Hematopoietic multipotent progenitor cell (in vitro differentiated cells): ENCODE measurements at places on chromosomes 16 and 17.
A peak's percentile ranks its signal among the peaks of the same experiment; 100 is the strongest.

DNA sequence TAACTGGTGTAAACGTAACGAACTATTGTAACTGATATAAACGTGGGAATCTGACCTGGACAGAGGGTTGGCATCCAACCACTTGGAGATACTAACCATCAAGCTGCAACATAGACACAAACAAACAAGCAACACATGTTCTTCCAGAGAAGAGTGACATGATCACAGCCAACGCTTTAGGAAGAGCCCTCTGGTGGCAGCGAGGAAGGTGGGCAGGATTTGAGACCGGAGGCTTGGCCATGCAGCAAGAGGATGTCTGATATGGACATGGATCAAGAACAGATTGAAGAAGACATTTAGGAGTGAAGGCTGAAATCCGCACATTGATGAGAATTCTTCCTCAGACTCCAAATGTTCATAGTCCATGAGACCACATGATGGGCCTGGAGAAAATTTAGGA lies 40.3 kb upstream of the TNRC6A start:
- DNase-seq, result no peak

DNA sequence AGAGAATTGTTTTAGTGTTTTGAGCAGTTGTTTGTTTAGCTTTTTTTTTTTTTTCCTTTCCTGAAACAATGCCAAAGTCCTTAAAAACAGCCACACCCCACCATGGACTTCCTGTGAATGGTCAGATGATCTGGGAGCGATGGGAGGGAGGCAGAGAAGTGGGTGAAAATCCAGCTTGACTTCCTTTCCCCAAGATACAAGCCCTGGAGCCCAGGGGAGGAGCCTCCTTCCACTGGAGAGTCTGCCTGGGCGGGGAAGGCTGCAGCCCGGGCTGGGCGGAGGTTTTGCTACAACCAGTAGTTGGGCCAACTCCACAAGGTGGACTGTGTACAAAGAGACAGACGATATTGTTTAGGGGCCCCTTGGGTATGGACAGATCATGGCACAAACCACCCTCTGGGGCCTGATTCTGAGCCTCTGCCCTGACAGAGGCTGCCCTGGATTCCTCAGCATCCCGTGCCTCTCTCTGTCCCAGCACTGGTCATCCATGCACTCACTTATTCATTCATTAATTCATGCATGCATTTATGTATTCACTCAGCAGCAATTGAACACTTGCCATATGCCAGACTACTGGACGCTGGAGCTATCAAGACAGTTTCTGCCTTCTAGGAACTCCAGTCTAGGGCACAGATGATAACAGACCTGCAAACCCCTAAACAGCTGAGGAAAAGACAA lies 29.8 kb downstream of the WSB1 start:
- DNase-seq, result no peak

- DNase-seq, result no peak
These were observed 540 bp downstream of the PPP4C start for GRCh38 chr16:30076276-30076791.

GRCh38 chr17:67557921-67558320 lies 159.8 kb upstream of the NOL11 start:
- DNase-seq, result no peak

GRCh38 chr17:63138713-63139112 lies 172.7 kb downstream of the TANC2 start:
- no peak for DNase-seq

DNA sequence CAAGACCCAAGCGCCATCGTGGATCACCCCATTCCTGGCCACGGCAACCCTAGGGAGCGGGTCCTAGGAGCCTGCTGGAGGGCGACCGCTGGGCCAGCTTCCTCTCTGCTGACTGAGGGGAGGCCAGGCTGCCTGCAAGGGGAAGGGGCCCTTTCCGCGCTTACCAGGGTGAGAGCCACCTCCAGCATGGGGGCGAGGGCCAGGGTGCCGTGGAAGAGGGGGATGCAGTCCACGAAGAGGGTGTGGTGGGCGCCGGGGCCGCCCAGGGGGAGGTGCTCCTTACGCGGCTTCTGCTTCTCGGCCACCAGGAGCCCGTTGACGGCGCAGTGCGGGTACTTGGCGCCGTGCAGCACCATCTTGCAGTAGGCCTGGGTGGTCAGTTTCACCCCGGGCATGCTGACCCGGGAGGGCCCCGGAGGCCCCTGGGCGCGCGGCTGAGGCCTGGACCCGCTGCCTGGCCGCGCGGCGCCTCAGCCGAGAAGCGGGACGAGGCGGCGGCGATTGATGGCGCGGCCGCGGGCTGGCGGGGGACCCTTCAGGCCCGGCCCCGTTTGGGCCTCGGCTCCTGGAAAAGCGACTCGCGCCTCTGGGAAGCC lies 345 bp downstream of the EMC8 start:
- peak; percentile 46 for DNase-seq

GRCh38 chr17:79916991-79917901 lies 78.0 kb upstream of the CBX4 start:
- no peak for DNase-seq

GRCh38 chr16:17409894-17410293 lies 60.9 kb downstream of the XYLT1 start:
- no peak for DNase-seq

GRCh38 chr16:28267356-28267755 lies 25.0 kb upstream of the SBK1 start:
- no peak for DNase-seq

DNA sequence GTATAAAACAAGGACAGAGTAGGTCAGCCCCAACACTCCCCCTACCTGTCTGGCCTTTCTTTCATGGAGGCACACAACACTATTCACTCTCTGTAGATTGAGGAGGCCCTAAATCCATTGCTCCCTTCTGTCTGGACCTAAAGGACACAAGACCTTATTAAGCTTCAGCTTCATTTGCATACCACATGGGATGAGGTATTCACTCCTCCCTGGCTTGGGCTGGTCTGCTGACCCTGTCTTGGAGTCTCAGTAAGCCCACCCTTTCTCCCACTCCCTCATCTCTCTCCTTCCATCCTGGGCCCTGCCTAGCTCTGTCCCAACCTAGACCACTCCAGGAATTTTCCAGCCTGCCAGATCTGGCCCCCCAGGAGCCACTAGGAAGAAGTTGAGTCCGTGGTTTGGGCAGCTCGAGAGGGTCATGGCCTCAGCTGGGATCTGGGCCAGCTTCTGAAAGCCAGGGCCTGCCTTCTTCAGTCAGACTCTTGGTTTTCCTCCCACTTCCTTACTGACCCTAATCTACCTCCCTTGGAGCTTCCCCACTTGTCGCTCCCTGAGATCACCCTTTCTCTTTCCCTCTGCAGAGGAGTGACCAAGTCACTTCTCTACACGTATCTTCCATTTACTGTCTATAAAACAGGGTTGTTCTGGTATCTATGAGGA lies 6.5 kb upstream of the LLGL1 start:
- no peak for DNase-seq

DNA sequence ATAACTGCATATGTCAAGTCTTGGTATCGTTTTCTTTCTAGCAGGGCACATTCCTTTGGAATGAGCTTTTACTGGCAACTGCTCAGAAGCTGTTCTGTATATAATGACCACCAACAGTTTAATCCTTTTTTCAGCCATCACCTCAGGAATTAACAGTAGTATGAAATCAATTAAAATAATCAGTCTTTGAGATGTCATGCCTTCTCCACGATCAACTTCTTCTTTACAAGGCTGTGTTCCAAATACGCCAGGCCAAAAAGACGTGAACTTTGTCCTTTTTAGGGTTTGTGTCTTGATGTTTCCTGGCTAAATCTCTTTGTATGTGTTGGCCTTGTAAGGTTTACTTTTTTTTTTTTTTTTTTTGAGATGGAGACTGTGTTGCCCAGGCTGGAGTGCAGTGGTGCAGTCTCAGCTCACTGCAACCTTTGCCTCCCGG lies 54.9 kb downstream of the ABCC1 start:
- no peak for DNase-seq

DNA sequence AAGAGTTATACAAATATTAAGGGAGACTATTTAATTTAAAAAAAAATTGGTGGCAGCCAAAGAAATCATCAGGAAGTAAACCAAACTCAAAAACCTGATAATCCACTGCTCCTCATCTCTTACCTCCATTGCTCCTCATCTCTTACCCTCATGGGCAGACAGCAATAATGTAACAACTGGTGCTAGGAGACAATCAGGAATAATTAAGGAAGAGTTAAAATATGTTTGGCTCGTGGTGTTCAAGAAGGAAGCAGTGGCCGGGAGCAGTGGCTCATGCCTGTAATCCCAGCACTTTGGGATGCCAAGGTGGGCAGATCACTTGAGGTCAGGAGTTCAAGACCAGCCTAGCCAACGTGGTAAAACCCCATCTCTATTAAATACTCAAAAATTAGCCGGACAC lies 18.1 kb downstream of the ERN1 start:
- no peak for DNase-seq

- DNase-seq, result peak; percentile 71
These were observed 143.8 kb upstream of the CRHR1 start for GRCh38 chr17:45640141-45640850.

GRCh38 chr17:75854101-75854748 lies 910 bp downstream of the WBP2 start:
- no peak for DNase-seq

GRCh38 chr17:74960570-74961342 lies 11.8 kb downstream of the HID1 start:
- DNase-seq, result peak; percentile 73

DNA sequence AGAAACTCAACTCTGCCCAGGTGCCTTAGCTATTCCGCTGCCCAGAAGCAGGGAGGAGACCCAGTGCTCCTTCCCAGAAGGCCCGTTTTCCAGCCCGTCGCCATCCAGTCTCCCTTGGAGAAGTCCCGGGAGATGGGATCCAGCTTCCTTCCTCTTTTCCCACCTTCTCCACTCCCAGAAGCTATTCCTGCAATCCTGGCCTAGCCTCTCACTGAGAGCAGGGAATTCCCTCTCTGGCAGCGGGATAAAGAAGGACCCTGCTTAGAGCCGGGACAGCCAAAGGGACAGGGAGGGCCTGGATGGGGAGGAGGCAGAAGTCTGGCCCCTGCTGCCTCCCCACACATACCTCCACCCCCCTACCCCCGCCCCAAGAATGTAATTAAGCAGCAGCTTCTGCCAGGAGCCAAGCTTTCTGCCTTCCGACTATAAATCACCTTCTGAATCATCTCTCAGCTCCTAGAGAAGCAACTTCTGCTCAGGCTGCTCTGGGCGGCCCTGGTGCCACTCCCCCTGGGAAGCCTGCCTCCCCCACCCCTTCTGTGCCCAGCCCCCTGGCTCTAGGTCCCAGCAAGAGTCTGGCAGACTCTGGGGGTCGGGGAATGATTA lies 6.4 kb downstream of the WNT3 start:
- DNase-seq, result no peak

DNA sequence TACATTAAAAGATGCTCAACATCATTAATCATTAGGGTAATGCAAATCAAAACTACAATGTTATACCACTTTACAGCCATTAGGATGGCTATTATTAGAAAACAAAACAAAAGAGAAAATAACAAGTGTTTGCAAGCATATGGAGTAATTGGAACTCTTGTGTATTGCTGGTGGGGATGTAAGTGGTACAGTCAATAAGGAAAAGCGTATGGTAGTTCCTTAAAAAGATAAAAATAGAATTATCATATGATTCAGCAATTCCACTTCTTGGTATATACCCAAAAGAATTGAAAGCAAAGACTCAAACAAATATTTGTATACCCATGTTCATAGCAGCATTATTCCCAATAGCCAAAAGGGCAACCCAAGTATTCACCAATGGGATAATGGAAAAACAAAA lies 1.4 kb upstream of the CAPNS2 start:
- no peak for DNase-seq

DNA sequence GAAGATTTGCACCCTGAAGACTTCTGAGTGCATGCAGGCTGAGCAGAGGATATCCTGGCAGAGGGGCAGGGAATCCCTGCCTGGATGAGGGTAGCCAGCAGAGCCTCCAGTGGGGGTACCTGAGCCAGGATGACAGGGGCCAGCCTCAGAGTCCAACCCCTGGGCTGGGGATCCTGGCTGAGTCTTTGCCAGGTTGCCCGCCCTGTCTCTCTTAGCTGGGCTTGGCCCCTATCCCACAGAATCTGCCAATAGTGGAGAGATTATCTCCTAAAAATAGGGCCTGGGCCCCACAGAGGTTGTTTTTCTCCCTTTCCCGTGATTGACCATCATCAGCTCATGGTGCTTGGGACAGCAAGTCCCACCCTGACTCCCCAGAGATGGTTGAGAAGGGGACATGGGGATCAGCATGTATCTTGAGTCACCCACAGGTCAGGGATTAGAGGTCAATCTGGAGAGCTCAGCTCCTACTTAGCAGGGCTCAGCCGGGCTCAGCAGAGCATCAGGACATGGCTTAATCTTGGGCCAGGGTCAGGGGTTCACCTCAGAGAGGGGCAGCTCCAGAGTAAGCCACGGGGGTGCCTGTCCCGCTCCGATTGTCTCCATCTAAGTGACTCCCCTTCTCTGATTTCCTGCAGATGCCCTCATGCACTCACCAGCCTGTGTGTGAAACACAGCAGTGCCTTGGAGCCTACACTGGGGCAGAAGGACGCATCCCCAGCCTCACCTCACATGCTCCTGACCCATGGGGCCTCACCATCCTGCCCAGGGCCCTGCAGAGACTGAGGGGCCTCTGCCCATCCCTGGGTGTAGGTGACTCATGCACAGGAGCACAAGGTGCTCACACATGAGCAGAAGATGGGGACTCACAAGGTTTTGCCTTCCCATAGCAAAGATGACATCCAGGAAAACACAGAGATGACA lies 11.5 kb downstream of the CDH16 start:
- no peak for DNase-seq

DNA sequence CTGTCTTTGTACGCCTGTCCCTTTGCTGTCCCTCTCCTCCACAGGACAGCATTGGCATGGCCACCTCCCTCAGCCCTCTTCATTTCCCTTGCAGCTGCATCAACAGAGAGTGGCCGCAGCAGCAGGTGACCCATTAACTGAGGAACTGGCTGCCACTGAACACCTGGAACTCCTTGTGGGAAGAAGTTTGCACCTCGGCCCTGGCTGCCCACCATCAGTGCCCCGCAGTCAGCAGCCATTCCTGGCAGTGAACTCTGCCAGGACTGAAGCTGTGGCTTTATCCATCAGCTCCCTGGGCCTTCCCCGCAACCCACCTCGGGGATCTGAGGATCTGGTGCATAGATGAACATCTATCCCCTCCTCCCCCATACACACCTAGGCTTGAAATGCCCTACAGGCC lies 13.1 kb upstream of the RNF135 start:
- no peak for DNase-seq

DNA sequence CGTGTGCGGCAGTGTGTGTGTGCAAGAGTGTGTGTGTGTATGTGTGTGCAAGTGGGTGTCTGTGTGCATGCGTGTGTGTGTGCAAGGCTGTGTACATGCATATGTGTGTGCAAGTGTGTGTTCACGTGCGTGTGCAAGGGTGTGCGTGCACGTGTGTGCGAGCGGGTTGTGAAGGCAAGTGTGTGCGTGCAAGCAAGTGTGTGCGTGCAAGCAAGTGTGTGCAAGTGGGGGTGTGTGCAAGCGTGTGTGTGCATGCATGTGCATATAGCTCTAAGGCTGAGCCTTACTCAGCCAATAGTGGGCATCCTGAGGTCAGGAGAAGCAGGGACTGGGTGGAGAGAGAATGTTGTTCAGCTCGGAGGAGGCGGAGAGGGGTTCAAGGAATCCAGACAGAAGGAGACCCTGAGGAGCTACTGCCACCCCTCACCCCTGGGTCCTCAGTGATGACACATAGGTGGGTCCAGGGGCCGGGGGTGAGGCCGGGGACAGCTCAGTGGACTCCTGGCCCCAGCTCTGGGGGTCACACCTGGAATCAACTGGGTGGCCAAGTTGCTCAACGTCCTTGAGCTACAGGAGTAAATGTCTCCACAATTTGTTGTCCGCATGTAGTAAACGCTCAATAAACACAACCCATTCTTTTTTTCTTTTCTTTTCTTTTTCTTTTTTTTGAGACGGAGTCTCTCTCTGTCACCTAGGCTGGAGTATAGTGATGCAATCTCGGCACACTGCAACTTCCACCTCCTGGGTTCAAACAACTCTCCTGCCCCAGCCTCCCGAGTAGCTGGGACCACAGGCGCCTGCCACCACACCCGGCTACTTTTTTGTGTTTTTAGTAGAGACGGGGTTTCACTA lies 1.8 kb downstream of the PRR29 start:
- no peak for DNase-seq
